ENCODE measurements at places on chromosomes 12 and 14. TPM values are rescaled to one million over a fixed set of nuclear protein-coding genes. Genes with fewer than 3 reads are reported as not detected.

- DNase-seq = no peak
- no peak overlapping the region for H3K27ac ChIP-seq
- no peak overlapping the region for H3K4me3 ChIP-seq
- peaks cover 19% of the 10 kb centered on the region for H3K4me1 ChIP-seq
- peaks cover 29% of the 10 kb centered on the region for H3K36me3 ChIP-seq
- no peaks in the 10 kb centered on the region for H3K27me3 ChIP-seq
Measured at GRCh38 chr14:65392296-65392695, 20.2 kb upstream of the FUT8 start.

DNA sequence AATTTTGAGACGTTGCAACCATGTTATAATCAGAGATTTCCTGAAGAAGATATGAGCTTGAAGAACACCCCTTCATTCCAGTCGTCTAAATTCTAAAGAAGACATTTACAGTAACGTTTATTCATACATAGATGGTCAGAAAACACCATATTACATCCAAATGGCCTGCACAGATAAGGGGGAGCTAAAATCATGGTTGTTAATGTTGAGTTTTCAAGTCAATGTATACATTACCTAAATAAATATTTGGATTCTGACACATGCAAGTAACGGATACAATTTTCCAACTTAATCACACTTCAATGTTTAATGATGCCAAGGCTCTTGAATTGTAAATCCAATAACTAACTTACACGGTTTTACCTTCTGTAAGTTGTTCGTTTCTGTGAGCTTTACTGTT is 318.4 kb downstream of the SLC6A15 start:
- H3K4me3 ChIP-seq = no peak overlapping the region
- no peaks in the 10 kb centered on the region for H3K36me3 ChIP-seq
- H3K27me3 ChIP-seq = no peaks in the 10 kb centered on the region
- no peak overlapping the region for H3K27ac ChIP-seq
- H3K4me1 ChIP-seq = no peaks in the 10 kb centered on the region

POTEG gene
- total RNA-seq = not detected

SLC17A8 gene
- total RNA-seq = not detected

LMNTD1 gene
- not detected for total RNA-seq

CLEC1B gene
- not detected for total RNA-seq

Data from activated CD4-positive, alpha-beta T cell treated with anti-CD3 and anti-CD28 coated beads for 36 hours (primary cell).